ENCODE measurements at places on chromosomes 5 and 9.

GRCh38 chr9:91776409-91777291, 173.4 kb downstream of the ROR2 start:
- no peaks in the 10 kb centered on the region for H3K27me3 ChIP-seq
- H3K4me1 ChIP-seq: peaks cover 4% of the 10 kb centered on the region
- no peak overlapping the region for H3K4me3 ChIP-seq
- H3K27ac ChIP-seq: no peak overlapping the region
- DNase-seq: no peak
- H3K36me3 ChIP-seq: no peaks in the 10 kb centered on the region

GRCh38 chr5:61534481-61535267, 202.6 kb downstream of the ZSWIM6 start:
- H3K27ac ChIP-seq: no peak overlapping the region
- H3K4me1 ChIP-seq: no peaks in the 10 kb centered on the region
- DNase-seq: no peak
- no peak overlapping the region for H3K4me3 ChIP-seq
- H3K27me3 ChIP-seq: no peaks in the 10 kb centered on the region

DNA sequence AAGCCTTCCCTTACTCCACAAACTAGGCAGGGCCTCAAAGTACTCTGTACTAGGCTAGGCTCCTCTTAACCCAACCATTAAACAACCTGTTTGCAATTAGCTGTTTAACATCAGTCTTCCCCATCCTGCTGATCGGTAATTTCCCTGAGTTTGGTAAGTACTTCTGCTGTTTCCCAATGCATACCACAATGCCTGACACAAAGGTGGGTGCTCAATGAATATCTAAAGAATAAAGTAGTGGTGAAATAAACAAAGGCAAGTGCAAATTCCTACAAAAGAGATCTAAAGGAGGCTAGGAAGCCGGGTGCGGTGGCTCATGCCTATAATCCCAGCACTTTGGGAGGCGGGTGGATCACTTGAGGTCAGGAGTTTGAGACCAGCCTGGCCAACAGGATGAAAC, 25.0 kb downstream of the FBXW2 start:
- no peak for DNase-seq
- H3K27ac ChIP-seq: no peak overlapping the region
- no peaks in the 10 kb centered on the region for H3K27me3 ChIP-seq

GRCh38 chr9:120862452-120862851, 14.5 kb downstream of the PHF19 start:
- H3K27ac ChIP-seq: no peak overlapping the region
- H3K4me1 ChIP-seq: peaks cover under 1% of the 10 kb centered on the region
- peaks cover 5% of the 10 kb centered on the region for H3K36me3 ChIP-seq
- H3K4me3 ChIP-seq: no peak overlapping the region
- no peak for DNase-seq

DNA sequence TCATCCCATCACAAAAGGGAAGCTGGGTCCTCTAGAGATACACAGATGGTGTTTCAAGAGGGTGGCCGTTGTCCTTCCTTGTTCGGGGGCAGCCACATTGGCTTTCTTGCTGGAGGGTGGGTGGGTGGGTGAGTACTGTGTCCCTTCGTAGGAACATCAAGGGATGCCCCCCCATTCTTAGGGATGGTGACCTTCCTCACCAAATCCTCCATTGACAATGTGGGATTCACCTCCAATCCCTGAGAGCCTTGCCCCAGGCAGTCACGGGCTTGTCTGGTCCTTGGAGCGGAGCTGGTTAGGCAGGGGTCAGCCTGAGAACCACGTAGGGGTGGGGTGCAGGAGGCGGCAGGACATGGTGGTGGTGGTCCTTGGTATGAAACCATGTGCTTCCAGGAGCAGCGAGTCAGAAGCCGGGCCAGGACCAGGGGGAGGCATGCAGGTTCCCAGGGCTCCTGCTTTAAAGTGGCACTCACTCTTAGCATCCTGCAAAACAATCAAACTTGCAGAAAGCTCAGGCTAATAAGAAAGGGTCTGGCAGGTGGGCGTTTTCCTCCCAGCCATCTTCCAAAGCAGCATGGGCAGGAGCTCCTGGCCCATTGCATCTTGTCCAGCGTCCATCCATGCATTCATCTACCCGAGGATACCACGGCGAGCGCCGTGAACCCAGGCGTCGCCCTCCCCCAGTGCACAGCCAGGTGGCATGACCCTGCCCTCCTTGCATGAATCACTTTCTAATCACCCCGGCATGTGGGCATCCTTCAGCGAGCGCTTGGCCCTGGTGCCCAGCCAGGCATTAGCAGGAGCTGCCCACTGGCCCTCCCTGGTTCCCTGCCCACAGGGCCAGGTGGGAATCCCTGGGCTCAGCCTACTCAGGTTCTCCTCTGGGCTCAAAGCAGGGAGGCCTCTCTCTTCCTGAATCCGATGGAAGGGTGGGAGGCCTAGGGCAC, 76.4 kb downstream of the NTNG2 start:
- H3K27ac ChIP-seq: no peak overlapping the region
- H3K4me3 ChIP-seq: no peak overlapping the region
- H3K27me3 ChIP-seq: peaks cover 49% of the 10 kb centered on the region
- DNase-seq: no peak
- peaks cover 6% of the 10 kb centered on the region for H3K4me1 ChIP-seq
- no peaks in the 10 kb centered on the region for H3K36me3 ChIP-seq

DNA sequence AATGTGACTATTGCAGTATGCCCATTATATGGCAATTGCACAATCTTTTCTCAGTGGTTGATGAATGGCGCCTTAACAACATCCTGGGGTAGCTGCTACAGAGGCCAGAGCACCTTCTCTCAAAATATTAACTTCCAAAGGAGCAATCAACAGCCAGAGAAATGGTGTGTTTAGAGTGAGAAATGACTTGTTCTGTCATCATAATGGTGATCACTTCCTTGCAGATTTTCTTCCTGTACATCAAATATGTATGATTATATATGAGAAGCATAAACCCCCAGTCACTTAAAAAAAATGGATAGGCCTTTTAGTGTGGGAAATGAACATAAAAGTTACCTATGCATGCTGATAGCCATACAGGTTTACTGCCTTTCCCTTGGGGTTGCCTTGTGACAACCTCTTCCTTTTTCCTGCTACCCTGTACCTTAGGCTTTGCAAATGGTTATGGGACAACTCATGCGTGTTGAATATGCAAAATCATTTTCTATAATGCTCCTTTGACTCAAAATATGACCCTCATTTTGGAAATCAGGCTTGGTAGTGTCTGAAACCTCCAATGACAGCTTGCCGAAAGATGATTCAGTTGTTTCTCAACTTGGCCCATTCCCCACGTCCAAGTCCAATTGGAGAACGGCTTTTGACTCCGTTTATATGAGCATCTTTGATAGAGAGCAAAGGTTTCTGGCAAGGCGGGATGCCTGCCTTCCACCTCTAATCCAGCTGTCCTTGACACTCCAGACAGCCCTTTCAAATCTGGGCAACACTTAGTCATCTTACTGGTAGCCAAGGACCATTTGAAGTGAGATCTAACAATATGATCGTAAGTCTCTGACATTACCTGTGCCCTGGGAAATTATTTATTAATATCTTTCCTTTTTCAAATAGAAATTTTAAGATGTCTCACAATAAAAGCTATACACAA, 69.3 kb downstream of the SLC1A1 start:
- no peak for DNase-seq
- H3K27me3 ChIP-seq: no peaks in the 10 kb centered on the region
- H3K27ac ChIP-seq: no peak overlapping the region
- no peak overlapping the region for H3K4me3 ChIP-seq
- no peaks in the 10 kb centered on the region for H3K4me1 ChIP-seq
- no peaks in the 10 kb centered on the region for H3K36me3 ChIP-seq

DNA sequence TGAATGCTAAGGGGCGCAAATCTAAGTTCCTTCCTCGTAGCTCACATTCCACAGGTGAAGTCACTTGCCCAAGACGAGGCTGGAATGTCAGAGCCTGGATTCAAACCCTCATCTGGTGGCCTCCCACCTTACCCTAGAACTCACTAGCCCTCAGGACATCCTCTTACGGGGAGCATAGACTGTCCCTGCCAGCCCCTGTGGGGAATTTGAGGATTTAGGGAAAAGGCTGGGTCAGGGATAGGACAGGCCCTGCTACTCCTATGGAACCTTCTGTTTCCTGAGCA, 45.0 kb downstream of the IRF1 start:
- H3K27ac ChIP-seq: no peak overlapping the region
- peaks cover 5% of the 10 kb centered on the region for H3K27me3 ChIP-seq
- DNase-seq: no peak
- peaks cover 9% of the 10 kb centered on the region for H3K4me1 ChIP-seq
- H3K4me3 ChIP-seq: no peak overlapping the region

DNA sequence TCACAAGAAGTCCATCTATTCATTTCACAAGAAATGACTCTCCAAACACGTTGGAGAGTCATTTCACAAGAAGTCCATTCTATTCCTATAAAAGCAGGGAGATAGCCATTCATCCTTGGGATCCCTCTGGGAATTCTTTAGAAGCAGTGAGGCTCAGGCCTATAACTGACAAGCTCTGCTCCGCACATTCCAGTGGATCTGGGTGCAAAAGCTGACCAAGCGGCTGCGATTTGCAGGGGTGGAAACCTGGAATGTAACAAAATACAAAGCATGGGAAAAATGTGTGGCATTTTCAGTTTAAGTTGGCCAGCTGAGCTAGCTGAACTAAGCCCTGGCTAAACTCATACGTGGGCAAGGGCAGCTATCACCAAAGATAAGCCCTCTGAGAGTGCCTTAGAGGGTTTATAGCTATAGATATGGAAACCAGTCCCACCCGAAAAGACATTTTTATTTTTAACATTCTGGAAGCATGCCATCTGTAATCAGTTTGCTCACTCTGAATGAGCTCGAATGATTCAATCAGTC, 8.7 kb downstream of the TAS2R1 start:
- DNase-seq: no peak
- H3K4me1 ChIP-seq: peaks cover 9% of the 10 kb centered on the region
- H3K27me3 ChIP-seq: peaks cover 7% of the 10 kb centered on the region
- no peak overlapping the region for H3K27ac ChIP-seq
- no peaks in the 10 kb centered on the region for H3K36me3 ChIP-seq
- H3K4me3 ChIP-seq: no peak overlapping the region

- H3K36me3 ChIP-seq: no peaks in the 10 kb centered on the region
- H3K27ac ChIP-seq: no peak overlapping the region
- H3K4me3 ChIP-seq: no peak overlapping the region
- DNase-seq: no peak
These were observed 66.3 kb downstream of the PSAT1 start for GRCh38 chr9:78363221-78363620.

- H3K4me3 ChIP-seq: no peak overlapping the region
- H3K27ac ChIP-seq: no peak overlapping the region
- H3K4me1 ChIP-seq: peaks cover 7% of the 10 kb centered on the region
- DNase-seq: no peak
- H3K27me3 ChIP-seq: no peaks in the 10 kb centered on the region
These were observed 23.9 kb downstream of the TPPP start for GRCh38 chr5:669111-669841.

Data from progenitor cell of endocrine pancreas (in vitro differentiated cells).